Iris pigment epithelial cell (primary cell): ENCODE measurements at places on chromosomes 12 and 14.

DNA sequence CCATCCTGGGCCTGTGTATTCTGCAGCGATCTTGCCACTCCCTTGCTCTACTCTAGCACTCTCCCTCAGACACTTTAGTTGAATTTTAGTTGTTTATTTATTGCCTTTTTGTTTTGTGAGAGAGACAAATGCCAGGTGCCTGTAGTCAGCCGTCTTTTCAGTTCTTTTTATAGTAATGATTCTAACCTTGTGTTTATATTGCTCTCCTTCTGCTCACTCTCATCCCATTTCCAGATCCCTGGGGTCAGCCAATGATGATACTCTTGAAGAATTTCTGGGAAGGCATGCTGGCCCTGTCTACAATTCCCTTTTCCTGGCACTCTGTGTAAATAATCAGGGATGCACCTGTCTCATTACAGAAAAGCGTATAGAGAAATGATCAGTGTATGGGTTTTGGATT, 334.1 kb upstream of the MIS18BP1 start:
- DNase-seq, result no peak

GRCh38 chr12:40011775-40012129, 94.1 kb downstream of the SLC2A13 start:
- no peak for DNase-seq

- DNase-seq, result peak; percentile 31
These were observed 139.4 kb upstream of the DIO2 start for GRCh38 chr14:80350707-80351106.

- no peak for DNase-seq
These were observed 480.8 kb downstream of the RERGL start for GRCh38 chr12:17609153-17609552.

DNA sequence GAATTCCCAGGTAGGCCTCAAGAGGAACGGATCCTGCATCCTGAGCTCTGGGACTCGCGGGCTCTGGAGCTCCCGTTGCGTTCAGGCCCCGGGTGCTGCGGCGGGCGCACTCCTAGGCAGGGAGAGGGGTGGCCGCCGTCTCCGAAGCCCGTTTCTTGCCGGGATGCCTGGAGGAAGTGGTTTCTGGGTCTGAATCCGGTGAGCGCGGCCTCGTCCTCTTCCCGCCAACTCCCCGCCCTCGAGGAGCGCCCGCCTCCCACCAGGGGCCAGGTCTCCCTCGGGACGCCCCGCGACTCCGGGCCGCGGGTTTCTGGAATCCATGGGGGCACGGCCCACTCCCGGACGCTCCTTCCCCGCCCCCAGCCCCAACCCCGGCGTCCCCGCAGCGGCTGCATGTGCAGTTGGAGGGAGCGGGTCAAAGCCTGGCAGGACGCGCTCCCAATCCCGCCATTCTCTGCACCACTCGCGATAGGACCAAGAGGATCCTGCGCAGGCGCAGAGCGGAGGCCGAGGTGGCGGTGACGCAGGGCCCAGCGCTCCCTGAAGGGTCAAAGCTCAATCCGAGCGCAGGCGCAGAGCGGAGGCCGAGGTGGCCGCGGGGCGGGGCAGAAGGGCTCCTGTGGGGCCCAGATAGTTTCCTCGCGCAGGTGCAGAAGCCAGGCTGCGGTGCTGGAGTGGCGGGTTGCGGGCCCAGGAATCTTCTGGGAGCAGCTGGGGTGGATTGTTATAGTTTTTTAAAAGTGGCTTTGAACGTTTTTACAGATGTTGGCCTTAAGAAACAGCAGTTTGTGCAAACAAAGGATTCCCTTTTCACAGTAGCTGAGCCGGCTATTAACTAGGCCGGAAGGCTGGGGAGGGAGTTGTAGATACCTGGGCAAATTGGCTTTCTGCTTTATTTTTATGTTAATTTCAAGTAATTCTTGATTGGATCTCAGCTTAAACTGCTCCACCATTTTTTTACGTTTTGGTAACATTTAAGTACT, 796.4 kb downstream of the AACS start:
- DNase-seq, result no peak

- no peak for DNase-seq
These were observed 545.5 kb upstream of the TBX3 start for GRCh38 chr12:115229517-115229916.

- peak; percentile 66 for DNase-seq
These were observed 29.7 kb downstream of the CCDC85C start for GRCh38 chr14:99574099-99574880.

DNA sequence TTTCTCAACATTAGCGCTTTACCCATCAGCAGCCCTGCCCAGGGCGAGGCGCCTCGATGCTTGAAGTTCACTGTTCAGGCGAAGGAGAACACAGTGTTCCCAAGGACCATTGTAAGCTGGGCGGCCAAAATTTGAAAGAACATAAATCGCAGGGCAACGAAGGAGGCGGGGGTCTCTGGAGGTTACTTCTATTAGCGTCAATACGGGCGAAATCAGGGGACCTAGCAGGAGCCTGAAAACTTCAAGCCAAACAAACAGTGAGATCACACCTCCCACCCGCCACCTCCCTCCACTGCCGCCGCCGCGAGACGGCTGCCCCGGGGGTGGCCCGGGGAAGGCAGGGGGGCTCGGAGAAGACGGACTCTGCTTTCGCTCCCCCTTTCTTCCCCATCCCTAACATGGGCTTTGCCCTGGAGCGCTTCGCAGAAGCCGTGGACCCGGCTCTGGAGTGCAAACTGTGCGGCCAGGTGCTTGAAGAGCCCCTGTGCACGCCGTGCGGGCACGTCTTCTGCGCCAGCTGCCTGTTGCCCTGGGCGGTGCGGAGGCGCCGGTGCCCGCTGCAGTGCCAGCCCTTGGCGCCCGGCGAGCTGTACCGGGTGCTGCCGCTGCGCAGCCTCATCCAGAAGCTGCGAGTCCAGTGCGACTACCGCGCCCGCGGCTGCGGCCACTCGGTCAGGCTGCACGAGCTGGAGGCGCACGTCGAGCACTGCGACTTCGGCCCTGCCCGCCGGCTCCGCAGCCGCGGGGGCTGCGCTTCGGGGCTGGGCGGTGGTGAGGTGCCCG, at the start of gene PDZRN4:
TSS of gene PDZRN4 (plus strand) at position 263 of the 783 bp plus-strand sequence.
- DNase-seq, result peak; percentile 4

DNA sequence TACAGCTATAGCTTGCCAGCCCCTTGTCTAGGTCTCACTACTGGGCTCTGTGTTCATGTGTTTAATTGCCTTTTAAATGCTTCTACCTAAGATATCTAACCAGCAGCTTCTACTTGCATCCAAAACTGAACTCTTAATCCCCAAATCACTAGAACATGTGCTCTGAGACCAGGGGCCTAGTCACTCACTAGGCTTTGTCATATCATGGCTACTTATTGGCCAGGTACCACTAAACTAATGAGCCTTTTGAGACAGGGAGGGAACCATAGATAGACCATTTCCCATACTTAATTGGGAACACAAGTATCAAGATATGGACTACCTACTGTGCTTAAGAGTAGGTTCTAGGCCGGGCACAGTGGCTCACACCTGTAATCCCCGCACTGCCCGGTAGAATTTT, 6.5 kb downstream of the HSP90B1 start:
- no peak for DNase-seq

- no peak for DNase-seq
These were observed 70.0 kb downstream of the ANKRD9 start for GRCh38 chr14:102439556-102439955.

- no peak for DNase-seq
These were observed 20.8 kb downstream of the SERPINA1 start for GRCh38 chr14:94367347-94368242.

DNA sequence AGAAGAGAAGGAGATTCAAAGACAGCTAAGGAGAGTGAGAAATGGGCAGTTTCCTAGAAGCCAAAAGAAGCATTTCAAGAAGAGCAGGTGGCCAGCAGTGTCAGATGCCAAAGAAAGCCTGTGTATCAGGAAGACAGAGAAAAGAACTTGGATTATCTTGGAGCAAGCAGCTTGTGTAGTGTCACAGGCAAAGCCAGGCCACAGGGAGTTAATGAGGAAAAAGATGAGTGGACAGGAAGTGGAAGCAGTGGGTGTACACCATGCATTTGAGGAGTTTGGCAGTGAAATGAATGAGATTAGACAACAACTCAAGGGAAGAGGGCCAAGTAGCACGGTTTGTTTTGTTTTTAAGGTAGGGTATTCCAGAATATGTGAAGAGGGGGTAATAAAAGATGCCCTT, 5.6 kb upstream of the MYH7 start:
- peak; percentile 25 for DNase-seq

DNA sequence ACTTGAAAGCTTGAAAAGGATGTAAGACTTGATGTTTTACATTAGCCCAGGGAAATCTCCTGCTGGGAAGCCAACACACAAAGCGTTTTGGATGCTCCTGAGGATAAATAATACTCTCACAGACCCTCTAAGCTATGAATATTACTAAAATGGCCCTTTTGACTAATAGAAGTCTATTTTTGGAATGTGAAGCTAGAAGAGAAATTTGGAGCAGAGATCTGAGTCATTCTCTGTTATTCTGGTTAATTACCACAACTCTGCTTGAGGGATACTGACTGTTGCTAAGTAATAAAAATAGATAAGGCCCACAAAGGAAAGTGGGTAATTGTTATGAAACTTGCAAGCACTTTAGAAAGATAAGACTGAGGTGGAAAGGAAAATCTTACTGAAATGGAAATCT, 346.2 kb upstream of the STXBP6 start:
- DNase-seq, result no peak

- DNase-seq, result no peak
These were observed 54.4 kb upstream of the KRR1 start for GRCh38 chr12:75565795-75566194.

GRCh38 chr12:131863711-131864396, 30.6 kb upstream of the ULK1 start:
- DNase-seq, result no peak

DNA sequence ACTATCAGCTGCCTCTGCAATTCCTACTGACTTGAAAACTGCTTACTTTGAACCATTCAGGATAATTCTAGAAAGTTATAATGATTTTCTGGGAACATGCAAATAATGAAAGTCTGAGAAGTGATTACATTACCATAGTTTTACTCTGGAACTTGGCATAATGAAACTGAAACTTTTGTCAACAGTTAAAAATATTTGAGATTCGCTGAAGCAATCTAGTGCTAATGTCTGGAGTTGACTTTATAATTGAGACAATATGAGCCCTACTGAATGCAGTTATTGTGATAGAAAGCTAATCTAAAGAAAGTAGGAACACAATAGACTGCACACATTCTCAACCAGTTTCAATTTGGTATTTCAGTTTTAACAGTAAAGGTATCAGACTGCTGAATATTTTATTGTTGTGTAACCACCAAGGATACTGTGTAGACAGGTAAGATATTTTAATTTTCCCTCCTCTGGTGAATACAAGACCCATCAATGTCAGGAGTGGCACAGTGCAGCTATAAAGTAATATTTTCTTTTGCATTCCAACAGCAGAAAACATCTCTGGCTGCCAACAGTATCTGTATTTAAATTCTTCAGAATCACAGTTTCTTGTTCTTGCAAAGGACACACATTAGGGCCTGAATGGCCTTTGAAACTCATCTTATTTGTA, 483.5 kb downstream of the ATP23 start:
- DNase-seq, result peak; percentile 39

GRCh38 chr12:50727466-50727865, 36.4 kb upstream of the ATF1 start:
- DNase-seq, result no peak
